ENCODE measurements at places on chromosomes 4 and X. TPM values are rescaled to one million over a fixed set of nuclear protein-coding genes. Genes with fewer than 3 reads are reported as not detected.

Gene TMSB15C
- 0.22 TPM for total RNA-seq

Gene TMEM31
- total RNA-seq, result not detected

Gene MAOB
- under 0.01 TPM for total RNA-seq

Gene F9
- total RNA-seq, result not detected

Gene ESX1
- not detected for total RNA-seq

Gene INPP4B
- total RNA-seq, result 2.8 TPM

Gene ZNF518B
- total RNA-seq, result 46.4 TPM

Gene NPNT
- total RNA-seq, result not detected

Gene POU4F2
- not detected for total RNA-seq

Gene GRPR
- total RNA-seq, result 0.43 TPM

Gene DCAF12L2
- total RNA-seq, result not detected

Gene GABRA4
- not detected for total RNA-seq

Gene FAAH2
- total RNA-seq, result 0.14 TPM

Gene DIPK2B
- total RNA-seq, result 0.14 TPM

Measured in placental pericyte (primary cell).